ENCODE measurements at places on chromosomes 7 and 10.

GRCh38 chr7:96700516-96700915, 9.1 kb downstream of the SEM1 start:
- no peak for DNase-seq

GRCh38 chr7:66687186-66687585, 53.3 kb upstream of the RABGEF1 start:
- DNase-seq = no peak

GRCh38 chr7:152660021-152660420, 15.9 kb downstream of the XRCC2 start:
- no peak for DNase-seq

- DNase-seq = peak; percentile 60
Observed at GRCh38 chr7:3592401-3593134, 291.5 kb downstream of the SDK1 start.

DNA sequence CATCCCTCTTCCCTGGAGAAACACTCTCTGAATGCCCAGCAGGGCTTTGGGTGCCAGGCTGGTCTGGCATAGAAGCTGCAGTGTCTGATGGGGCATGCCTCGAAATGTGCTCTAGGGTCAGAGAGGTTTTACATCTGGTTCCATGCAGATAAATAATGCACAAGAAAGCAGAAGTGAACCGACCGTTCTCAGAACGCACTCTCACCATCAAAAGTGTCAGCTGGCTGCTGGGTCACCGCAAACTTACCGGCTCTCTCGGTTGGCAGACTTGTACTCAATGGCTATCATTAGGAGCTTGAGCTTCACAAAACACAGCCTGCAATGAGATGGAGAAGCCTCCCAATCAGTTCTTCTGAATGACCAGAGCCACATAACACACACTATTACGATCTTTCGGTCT, 610.0 kb downstream of the KCNMA1 start:
- DNase-seq = no peak

DNA sequence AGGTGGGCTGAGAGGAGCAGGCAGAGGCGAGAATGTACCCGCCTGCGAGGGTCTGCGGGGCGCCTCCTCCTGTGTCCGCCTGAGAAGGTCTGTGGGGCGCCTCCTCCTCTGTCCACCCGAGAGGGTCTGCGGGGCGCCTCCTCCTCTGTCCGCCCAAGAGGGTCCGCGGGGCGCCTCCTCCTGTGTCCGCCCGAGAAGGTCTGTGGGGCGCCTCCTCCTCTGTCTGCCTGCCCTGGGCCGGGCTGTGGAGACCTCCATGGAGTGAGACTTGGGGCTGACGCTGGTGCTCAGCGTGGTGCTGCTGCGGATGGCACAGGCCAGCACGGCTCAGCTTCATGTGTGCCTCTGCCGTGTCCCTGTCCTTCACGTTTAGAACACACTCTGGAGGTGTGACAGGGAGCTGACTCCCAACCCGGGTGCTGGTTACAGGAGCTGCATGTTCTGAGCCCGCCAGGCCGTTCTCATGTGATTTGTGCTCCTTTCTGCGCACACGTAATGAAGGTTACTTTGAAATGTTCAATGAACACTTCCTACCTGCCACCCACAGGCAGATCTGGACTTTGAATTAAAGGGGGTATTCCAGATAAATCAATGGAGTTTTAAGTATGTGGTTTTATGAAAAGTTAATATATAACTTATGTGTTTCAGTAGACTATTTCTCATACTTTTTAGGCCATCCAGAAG, 20.5 kb upstream of the GET4 start:
- no peak for DNase-seq

DNA sequence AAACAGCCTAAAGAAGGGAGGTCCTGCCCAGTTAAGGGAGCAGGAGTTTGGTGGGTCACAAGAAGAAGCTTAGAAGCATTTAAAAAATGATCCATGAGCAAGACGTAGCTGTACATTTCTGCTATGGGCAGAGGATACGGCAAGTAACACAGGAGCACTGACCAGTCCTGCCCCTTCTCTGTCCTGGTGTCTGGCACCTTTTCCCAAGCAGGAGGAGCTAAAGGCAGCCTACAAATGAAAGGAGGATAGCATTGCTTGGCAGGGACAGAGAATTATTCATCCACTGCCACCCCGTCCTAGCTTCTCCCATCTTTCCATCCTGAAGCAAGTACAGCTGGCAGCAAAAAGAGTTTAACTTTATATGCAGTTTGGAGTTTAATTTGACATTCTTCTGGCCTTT, 1077.6 kb downstream of the TYW1 start:
- DNase-seq = no peak

- DNase-seq = no peak
Observed at GRCh38 chr10:31962826-31963588, 34.4 kb upstream of the ARHGAP12 start.

DNA sequence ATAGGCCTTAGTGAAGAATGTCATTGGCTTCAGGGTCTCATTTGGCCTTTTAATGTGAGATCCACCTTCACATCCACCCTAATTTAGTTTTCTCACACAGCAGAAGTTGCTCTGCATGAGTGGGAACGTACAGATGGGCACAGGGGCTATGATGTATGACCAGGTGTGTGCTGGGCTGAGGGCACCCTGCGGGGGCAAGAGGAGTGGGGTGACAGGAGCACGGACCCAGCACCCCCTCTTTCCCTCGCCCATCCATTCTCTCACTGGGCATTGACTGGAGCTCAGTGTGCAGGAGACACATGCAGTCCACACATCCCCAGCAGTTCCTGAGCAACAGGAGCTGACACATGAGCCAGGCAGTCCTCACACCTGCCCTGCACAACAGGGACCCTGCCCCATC, 95.1 kb upstream of the PPP2R2D start:
- no peak for DNase-seq

DNA sequence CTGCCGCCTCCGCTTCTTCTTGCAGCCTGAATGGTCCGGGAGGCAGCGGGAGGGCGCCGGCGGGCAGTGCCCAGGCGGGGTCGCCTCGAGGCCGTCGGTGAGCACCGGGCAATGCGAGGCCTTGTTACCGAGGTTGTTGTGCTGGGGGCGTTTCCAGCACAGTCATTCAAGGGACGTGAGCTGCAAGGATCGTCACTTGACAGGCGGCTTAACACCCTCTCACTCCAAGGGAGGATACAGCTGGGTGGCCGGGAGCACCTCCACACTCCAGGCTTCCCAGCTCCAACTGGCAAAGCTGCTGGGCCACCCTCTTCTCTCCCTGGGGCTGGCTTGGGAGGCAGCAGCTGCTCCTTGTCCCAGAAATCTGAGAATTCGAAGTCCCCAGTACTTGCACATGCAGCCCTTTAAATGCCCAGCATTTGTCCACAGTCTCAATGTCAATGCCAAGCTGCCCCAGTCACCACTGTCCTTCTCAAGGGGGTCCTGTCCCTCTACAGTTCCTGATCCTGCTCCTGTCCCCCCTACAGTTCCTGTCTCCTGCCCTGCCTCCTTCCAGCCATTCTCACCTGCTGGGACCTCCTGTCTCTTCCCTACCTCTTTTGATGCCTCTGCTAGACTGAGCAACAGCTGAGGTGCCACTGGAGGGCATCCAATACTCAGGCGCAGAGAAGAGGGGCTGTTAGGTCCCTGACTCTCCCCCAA, 4.4 kb upstream of the HOXA11 start:
- no peak for DNase-seq

- no peak for DNase-seq
Observed at GRCh38 chr7:150375662-150376521, 3.2 kb upstream of the ZNF775 start.

DNA sequence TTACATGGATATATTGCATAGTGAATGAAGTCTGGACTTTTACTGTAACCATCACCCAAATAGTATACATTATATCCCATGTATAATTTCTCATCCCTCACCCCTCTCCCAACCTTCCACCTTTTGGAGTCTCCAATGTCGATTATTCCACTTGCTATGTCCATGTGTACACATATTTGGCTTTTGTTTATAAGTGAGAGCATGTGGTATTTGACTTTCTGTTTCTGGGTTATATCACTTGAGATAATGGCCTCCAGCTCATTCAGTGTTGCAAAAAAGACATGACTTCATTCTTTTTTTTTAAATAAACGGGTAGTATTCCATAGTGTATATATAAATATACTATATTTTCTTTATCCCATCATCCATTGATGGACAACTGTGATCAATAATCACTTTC, 288.6 kb upstream of the BMPER start:
- no peak for DNase-seq

- no peak for DNase-seq
Observed at GRCh38 chr7:75995052-75995471, 667 bp upstream of the TMEM120A start.

GRCh38 chr10:61417661-61418060, 35.5 kb downstream of the TMEM26 start:
- no peak for DNase-seq
